Stimulated activated CD8-positive, alpha-beta memory T cell treated with anti-CD3 and anti-CD28 coated beads, Interleukin-4, amount 100 ng/mL, for 1 hour (primary cell): ENCODE measurements at places on chromosomes 5 and 9.

DNA sequence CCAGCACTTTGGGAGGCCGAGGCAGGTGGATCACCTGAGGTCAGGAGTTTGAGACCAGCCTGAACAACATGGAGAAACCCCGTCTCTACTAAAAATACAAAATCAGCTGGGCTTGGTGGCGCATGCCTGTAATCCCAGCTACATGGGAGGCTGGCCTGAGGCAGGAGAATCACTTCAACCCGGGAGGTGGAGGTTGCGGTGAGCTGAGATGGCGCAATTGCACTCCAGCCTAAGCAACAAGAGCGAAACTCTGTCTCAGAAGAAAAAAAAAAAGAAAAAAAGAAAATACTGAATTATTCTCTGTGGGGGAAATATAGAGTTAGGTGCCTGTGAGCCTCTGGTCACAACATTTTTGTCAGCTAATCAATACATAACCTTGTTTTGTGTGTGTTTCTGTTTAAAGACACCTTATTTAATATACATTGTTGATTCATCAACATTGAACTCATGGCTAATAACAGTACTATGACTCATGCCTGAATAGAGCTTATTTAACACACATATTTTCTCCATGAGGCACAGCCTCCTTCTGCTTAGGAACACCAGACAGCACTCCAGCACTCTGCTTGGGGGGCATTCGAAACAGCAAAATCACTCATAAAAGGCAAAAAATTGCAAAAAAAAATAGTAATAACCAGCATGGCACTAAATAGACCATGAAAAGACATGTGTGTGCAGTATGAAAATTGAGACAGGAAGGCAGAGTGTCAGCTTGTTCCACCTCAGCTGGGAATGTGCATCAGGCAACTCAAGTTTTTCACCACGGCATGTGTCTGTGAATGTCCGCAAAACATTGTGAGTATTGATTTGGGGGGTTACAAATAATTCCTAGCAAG lies at the start of gene IL31RA:
TSS of gene IL31RA (plus strand) at position 519 of the 836 bp plus-strand sequence. CDS start at position 733, 214 bp downstream.
- DNase-seq, result no peak

DNA sequence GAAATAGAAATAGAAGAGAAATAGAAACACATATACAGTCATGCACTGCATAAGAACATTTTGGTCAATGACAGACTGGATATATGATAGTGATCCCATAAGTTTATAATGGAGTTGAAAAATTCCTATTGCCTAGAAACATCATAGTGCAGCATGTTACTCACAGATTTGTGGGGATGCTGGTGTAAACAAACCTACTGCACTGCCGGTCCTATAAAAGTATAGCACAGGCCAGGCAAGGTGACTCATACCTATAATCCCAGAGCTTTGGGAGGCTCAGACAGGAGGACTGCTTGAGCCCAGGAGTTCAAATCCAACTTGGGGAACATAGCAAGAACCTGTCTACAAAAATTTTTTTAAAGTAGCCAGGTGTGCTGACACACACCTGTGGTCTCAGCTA lies 240.6 kb upstream of the MAP3K1 start:
- no peak for DNase-seq

DNA sequence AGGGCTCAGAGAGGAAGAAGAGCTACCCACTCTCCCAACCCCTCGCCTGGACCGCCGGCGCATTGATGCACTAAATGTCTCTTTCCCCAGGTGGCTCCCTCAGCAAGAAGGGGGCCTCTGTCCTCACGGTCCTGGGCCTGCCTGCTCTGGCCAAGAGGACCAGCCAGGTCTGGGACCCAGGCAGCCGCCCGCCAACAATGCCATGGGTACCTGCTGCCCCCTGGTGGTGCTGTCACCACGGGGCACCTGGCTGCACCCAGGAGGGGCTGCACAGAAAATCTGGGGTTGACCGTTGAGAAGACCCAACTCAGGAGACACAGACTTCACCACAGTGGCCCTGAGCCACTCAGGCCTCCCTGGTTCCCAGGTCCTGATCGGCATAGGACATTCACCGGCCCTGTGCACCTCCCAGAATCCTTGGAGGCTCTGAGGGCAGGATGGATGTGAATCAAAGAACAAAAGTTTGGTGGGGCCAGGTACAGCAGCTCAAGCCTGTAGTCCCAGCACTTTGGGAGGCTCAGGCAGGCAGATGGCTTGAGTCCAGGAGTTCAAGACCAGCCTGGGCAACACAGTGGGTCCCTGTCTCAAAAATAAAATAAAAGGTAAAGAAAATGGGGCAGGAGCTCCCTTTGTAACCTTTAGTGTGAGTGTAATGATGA lies 2.4 kb upstream of the VAV2 start:
- DNase-seq, result peak; percentile 58

DNA sequence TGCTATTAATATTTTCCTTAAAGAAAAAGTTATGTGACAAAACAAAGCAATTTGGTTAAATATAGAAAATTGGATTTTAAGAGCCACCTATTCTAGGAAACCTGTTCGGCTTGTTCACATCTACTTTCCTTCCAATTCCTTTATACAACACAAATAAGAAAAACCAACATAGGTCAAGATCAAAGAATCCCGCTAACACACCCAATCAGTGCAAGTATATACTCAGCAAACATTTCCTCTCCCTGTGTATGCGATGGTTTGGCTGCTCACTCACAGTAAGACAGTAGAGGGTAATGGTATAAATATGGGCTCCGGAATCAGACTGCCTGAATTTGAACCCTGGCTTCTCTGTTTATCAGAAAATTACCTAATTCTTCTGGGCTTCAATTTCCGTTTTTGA lies 757.5 kb upstream of the ZNF608 start:
- DNase-seq, result no peak

GRCh38 chr9:20684875-20685696 lies 1.0 kb downstream of the FOCAD start:
- no peak for DNase-seq
